ENCODE measurements at places on chromosomes 16 and 17.

DNA sequence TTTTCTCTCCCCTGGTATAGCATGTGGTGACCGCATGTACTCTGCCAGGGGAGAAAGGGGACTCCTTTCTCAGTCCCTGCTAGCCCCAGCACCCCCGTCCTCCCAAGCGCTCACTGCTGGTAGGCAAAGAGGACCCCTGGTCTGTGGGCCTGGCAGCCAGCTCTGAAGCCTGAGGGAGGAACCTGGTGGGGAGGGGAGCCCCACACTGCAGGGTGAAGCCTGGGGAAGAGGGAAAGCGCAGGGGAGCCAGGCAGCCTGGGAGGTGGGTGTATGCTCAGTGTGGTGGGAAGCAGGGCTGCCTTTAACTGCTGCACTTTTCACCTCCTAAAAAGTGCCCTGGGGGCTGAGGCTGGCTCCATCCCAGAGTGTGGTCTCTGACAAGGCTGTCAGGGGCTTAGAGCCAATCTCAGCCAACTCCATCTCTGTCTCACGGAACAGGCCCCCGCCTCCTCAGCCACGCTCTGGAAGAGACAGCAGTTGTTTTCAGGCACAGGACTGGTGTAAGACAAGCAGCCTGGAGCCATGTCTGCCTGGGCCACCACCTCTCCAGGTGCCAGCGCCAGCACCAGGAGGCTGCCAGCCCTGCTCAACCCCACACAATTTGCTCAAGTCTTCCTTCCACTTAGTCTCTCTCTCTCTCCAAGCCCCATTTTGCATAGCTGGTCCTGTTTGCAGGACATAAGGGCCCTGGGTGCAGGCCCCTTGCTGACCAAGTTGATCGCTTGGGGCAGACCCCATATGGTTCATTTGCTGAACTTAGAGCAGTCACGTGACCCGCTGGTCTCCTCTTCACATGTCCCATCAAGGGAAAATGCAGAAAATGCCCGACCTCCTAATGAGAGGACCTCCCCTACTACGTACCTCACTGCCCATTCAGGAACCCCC is 14.7 kb upstream of the TBX2 start:
- no peak for DNase-seq

GRCh38 chr17:51065466-51065865 is 55.2 kb downstream of the SPAG9 start:
- no peak for DNase-seq

GRCh38 chr16:89045181-89045815 is 48.4 kb upstream of the ACSF3 start:
- DNase-seq, result no peak

DNA sequence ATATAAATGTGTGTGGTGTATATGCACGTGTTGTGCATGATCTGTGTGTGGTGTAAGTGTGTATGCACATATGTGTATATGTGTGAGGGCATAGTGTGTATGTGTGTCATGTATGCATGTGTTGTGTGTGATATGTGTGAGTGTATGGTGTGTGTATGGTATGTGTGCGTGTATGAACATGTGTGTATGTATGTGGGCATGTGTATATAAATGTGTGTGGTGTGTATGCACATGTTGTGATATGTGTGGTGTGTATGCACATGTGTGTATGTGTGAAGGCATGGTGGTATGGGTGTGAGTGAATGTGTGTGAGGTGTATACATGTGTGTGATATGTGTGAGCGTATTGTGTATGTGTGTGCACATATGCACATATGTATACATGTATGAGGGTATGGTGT is 198.7 kb downstream of the RBFOX3 start:
- no peak for DNase-seq

DNA sequence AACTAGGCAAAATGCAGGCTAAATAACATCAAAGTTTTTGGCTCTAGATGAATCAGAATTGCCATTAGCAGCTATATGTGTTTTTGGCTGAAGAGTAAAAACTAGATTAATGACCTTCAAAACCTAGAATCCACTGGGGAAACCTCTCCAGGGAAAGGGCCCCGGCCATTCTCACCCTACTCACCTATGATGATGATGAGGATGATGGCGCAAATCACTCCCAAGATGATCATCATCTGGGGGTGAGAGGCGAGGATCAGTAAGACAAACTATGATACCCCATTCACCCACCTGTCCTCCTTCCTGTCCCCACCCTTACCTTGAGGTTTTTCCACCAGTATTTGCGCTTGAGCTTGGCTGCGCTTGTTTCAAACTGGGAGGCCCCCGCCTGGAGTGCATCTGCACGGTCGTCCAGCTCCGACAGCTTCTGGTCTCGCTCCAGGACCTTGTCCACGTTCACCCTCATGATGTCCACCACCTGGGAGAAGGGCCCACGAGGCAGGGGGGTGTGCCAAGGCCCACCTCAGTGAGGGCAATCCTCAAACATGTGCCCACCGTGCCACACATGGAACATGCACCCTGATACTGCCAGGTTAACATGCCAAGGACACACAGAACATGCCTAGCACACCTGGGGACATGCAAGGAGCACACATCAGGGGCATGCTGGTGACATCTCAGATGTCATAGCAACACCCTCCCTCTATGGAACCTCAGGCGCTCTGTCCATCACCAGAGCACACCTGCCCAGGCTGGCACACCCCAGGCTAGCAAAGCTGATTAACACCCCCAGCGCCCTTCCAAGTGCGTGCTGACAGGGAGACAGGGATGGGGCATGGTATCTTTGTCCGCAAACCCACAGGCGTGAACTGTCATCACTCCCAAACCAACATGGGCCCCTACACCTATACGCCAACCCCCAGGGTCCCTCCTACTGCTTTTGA is 1.2 kb downstream of the VAMP2 start:
- no peak for DNase-seq

GRCh38 chr16:26733710-26734109 is 333.0 kb upstream of the C16orf82 start:
- DNase-seq, result no peak

DNA sequence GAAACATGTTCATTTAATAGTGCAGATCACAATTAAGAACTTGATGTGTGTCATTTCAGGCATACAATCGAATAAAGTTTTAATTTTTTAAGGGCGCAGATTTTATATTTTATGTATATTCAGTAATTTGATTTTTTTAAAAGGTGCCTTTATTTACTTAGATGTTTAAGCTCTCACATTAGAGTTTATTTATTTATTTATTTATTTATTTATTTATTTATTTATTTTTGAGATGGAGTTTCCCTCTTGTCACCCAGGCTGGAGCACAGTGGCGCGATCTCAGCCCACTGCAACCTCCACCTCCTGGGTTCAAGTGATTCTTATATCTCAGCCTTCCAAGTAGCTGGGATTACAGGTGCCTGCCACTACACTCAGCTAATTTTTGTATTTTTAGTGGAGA is 3.8 kb downstream of the B4GALNT2 start:
- DNase-seq, result no peak

GRCh38 chr16:86886651-86887050 is 308.3 kb downstream of the FOXL1 start:
- DNase-seq, result no peak
